Subcutaneous adipose tissue (tissue), 4 donors: ENCODE measurements at places on chromosomes 3 and 15. TPM values are rescaled to one million over a fixed set of nuclear protein-coding genes. Genes with fewer than 3 reads are reported as not detected.

QARS1 gene
- total RNA-seq: 224 TPM

SSUH2 gene
- not detected for total RNA-seq

HTR3D gene
- total RNA-seq: not detected

GOLGA8S gene
- total RNA-seq: 0.57 TPM

GP5 gene
- not detected for total RNA-seq

C3orf85 gene
- not detected for total RNA-seq

GTF2A2 gene
- 24.9 TPM for total RNA-seq

EID1 gene
- total RNA-seq: 140 TPM
